ENCODE measurements at places on chromosomes 4 and X.

DNA sequence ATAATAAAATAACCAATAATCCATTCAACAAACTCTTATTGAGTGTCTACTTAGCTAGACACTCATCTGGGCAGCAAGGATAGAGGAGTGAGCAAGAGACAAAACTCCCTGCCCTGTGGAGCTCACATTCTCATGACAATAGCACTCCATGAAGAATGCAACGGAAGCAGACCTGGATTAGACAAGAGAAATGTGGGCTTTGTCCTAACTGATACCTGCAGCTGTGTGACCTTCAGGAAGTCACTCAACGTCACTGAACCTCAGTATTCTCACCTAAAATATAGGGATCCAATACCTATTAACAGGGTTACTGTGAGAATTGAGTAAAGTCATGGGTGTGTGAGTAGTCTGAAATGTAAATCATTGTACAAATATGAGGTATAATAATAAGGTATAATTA, 61.2 kb downstream of the NDNF start:
- DNase-seq: no peak

GRCh38 chr4:54823616-54824015, 165.9 kb downstream of the KIT start:
- DNase-seq: no peak

DNA sequence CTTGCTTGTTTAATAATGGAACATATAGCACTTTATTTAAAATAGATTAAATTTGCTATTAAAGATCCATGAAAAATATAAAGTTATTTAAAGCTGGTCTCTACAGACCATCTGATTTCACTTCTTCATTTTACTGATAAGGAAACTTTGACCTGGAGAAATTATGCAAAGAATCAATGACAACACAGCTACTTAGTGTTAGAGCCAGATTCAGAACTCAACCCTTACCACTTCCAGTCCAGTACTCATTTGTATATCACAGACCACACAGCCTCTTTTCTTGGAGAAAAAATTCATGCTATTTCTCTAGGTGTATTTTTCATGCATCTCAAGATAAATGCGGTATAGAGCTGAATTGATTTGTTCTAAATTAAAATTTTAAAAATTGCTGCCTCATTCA, 34.0 kb downstream of the WDFY3 start:
- no peak for DNase-seq

- DNase-seq: no peak
Measured at GRCh38 chr4:99754756-99755155, 61.9 kb upstream of the DAPP1 start.

- no peak for DNase-seq
Measured at GRCh38 chr4:76201276-76201675, 12.3 kb downstream of the SCARB2 start.

DNA sequence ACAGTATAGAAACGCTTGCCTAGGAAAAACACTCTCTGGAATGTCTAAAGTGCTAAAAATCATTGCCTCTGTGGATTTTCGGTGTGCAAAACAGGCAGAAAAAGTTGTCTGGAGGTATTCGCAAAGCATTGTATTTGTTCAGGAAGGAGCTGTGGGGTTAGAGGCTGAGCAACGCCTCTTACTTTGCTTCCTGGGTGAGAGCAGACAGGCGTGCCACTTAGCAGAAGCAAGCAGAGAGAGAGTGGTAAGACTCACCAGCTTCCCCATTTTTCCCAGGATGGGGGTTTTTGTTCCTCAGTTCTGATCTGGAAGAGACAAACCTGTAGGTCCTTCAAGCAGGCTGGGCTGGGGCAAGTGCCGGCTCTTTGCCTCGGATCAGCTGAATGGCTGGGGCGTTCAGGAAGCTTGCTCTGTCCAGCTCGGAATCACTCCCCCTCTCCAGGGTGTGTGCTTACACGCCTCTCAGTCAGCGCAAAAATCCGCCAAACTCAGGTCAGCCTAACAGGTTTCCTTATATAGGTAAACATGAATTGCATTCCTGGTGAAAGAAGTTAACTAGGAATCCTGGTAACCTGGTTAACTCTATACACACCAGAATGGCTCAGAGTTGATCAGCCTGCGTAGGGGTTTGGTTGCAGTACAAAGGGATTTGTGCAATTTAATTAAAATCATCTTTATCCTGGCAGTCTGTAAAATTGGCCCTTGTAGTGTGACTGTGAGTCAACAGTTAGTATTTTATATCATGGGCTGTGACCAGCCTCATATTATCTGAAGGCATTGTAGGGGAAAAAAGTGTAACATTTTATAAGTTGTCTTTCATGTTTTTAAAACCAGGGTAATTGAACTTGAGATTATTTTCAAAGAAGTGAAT, 213.1 kb upstream of the MID1 start:
- peak; percentile 9 for DNase-seq

All from A549 (cell line).